ENCODE measurements at places on chromosomes 5 and 9. TPM values are rescaled to one million over a fixed set of nuclear protein-coding genes. Genes with fewer than 3 reads are reported as not detected.

KCNIP1 gene
- not detected for total RNA-seq

DNLZ gene
- 27.5 TPM for total RNA-seq

ZNF454 gene
- not detected for total RNA-seq

TLX3 gene
- total RNA-seq: not detected

PLPP7 gene
- total RNA-seq: not detected

OBP2B gene
- total RNA-seq: not detected

TERT gene
- total RNA-seq: 0.87 TPM

ZNF346 gene
- 18.1 TPM for total RNA-seq

SEC61B gene
- 165 TPM for total RNA-seq

SNCB gene
- total RNA-seq: not detected

TAF11L13 gene
- not detected for total RNA-seq
